ENCODE measurements at places on chromosomes 12 and 14. TPM values are rescaled to one million over a fixed set of nuclear protein-coding genes. Genes with fewer than 3 reads are reported as not detected.

DNA sequence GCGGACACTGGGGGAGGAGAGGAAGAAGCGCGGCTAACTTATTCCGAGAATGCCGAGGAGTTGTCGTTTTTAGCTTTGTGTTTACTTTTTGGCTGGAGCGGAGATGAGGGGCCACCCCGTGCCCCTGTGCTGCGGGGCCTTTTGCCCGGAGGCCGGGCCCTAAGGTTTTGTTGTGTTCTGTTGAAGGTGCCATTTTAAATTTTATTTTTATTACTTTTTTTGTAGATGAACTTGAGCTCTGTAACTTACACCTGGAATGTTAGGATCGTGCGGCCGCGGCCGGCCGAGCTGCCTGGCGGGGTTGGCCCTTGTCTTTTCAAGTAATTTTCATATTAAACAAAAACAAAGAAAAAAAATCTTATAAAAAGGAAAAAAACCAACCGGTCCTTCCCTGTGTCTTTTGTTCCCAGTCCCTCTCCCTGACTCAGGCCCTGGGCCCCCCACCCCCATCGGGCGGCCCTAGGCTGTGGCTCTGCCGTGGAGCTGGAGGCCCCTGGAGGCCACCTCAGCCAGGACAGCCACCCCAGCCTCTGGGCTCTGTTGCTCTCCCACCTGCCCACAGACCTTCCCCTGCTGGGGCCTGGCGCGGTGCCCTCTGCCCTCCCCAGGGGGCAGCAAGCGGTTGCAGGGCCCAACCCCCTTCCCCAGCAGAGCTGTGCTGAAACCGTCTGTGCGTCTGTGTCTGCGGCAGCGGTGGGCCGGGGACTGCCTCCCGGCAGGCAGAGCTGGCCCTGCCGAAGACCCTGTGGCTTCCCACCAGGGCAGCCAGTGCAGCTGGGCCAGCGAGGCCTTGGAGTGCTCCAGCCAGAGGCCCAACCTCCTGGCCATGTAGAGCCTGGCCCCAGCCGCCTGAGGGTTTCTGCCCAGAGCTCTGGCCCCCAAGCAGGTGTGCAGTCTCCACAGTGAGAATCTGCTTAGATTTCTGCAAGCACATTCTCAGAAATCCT lies 4.0 kb upstream of the CRIP2 start:
- no peak for DNase-seq

- DNase-seq: no peak
Observed at GRCh38 chr14:88233915-88234314, 89.2 kb downstream of the KCNK10 start.

- no peak for DNase-seq
Observed at GRCh38 chr12:87939182-87939581, 90.0 kb downstream of the C12orf50 start.

GRCh38 chr12:9660046-9660445 lies 9.5 kb upstream of the CLEC2D start:
- no peak for DNase-seq

The RNASE1 gene
- total RNA-seq: 922 TPM

The EML5 gene
- 0.41 TPM for total RNA-seq

The STYK1 gene
- not detected for total RNA-seq

Data from thoracic aorta (tissue), 2 donors.